ENCODE measurements at places on chromosomes 3 and 15.

DNA sequence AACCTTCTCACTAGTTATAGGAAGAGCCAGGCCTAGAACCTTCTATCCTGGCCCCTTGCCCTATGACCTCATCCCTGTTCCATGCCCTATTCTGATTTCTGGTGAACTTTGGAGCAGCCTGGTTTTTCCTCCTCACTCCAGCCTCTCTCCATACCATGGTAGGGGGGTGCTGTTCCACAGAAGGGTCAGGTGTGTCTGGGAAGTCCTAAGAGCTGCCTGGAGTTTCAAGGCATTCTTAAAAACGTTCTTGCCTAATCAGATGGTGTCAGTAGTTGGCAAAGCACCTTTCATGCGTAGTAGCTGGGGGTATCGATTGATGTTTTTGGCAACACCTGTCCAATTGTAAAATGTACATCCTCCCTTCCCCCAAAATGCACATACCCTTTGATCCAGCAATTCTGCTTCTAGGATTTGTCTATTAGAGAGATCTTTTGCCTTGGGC is 16.8 kb upstream of the ALPK3 start:
- no peak for DNase-seq

DNA sequence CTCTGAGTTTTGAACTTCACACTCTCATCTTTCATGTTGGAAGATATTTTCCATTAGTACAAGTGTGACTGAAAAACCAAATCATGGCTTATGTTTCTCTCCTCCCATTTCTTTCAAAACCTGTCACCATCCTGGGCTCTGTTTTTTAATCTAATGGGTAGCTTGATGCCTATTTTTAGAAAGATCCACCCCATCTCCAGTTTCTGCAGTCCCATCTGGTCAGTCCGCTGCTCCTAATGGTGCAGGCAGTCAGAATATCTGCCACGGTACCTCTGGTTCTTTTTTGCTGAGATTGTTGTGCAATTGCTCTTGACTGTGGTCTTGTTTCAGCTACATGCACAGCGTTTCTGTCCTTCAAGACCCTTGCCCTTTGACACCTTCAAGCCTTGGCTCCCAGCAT is 240.9 kb upstream of the CADM2 start:
- no peak for DNase-seq

DNA sequence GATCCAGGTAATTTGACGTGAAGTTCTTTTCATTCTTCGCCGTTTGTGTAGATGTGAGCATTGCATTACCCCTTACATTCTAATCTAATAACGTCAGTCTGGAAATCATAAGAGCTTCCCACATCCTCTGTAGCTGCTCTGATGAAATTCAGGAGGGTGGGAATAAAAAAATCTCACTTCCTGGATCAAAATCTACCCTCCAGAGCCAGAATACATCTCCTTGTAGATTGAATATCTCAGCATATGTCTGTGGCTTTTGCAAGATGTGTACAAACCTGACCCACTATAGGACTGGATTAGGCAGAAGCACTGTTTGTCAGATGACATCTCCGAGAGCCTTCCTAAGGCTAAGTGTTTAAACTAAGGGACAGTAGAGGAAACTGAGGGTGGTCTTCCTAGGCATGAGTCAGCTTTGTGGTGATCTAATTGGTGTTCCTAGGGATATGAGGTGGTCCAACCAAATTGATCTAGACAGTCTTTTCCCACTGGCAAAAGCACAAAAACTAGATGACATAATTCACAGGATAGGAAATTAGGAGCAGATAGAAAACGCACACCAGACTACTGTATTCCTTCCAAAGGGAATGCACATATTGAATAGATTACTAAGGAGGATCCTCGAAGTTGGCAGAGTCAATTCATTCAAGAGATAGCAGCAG is 216.3 kb upstream of the LRTM1 start:
- no peak for DNase-seq

DNA sequence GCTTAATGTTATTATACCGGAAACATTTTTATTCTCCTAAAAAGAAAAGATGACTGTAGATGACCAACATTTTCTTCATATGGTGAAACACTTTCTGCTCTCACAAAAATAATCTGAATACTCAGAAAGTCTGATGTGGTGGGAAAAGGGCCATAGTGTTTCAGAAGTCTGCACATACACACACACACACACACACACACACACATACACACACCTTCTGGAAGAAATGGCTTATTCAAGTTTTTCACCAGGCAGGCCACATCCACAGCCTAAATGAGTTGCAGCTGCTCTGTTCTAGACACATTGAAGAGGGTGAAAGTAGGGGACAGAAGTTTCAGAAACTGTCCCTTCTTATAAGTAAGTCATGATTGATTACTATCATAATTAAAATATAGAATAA is 220.0 kb downstream of the ZMAT3 start:
- no peak for DNase-seq

- DNase-seq = no peak
Measured at GRCh38 chr15:80619680-80620079, 75.4 kb upstream of the ABHD17C start.

All from posterior cingulate gyrus (tissue), 11 donors.